ENCODE measurements at places on chromosomes 4 and X.

- DNase-seq = no peak
These were observed 3.3 kb downstream of the RELL1 start for GRCh38 chr4:37682701-37683401.

DNA sequence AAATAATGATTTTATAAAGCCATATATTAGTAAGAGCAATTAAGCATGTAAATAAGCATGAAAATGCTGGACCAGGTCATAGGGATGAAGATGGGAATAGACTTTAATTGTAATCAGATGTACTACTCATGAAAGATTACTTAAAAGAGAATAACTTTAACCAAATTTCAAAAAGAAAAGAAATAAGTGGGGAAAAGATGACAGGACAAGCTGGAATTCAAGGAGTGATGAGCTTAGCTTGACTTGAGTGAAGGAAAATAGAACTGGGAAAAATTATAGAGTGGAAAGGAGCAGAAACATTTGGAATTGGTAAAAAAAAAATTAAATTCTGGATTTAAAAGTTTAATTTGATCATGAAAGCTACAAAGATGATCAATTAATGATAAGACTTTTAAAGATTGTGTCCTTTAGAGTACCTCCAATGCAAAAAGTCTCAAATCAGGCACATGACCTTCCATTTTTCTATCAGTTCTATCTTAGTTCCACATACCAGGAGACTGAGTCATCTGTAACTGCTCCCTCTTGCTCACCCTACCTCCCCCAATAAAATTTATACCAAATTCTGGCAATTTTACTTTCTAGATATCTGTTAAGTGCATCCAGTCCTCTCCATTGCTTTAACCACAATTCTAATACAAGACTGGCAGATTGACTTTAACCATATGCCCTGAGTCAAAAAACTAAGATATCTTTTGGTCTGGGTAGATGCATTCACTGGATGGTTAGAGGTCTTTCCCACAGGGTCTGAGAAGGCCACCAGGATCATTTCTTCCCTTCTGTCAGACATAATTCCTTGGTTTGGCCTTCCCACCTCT lies 56.4 kb upstream of the SLIT2 start:
- DNase-seq = no peak

GRCh38 chr4:159483782-159484741 lies 381.2 kb downstream of the RAPGEF2 start:
- no peak for DNase-seq

- DNase-seq = no peak
These were observed 88.9 kb downstream of the ALPK1 start for GRCh38 chr4:112386071-112386470.

GRCh38 chrX:40947276-40947675 lies 138.0 kb upstream of the USP9X start:
- no peak for DNase-seq

GRCh38 chrX:43840265-43840664 lies 42.0 kb downstream of the MAOB start:
- DNase-seq = no peak

GRCh38 chr4:161629694-161630441 lies 533.9 kb downstream of the FSTL5 start:
- DNase-seq = no peak

DNA sequence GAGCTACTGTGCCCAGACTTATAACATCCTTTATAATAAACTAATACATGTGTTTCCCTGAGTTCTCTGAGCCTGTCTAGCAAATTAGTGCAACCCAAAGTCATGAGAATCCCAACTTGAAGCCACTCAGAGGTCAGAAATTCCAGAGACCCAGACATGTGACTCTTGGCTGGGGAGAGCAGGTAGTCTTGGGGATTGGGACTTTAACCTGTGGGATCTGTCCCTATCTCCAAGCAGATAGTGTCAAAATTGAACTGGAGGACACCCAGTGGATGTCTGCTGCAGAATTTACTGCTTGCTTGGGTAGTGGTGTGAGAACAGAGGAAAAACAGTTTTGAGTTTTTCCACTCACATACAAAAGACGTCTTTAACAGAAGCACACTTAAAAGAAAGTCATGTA lies 26.4 kb downstream of the ELOVL6 start:
- DNase-seq = no peak

GRCh38 chrX:20029728-20030127 lies 38.9 kb upstream of the BCLAF3 start:
- DNase-seq = no peak

DNA sequence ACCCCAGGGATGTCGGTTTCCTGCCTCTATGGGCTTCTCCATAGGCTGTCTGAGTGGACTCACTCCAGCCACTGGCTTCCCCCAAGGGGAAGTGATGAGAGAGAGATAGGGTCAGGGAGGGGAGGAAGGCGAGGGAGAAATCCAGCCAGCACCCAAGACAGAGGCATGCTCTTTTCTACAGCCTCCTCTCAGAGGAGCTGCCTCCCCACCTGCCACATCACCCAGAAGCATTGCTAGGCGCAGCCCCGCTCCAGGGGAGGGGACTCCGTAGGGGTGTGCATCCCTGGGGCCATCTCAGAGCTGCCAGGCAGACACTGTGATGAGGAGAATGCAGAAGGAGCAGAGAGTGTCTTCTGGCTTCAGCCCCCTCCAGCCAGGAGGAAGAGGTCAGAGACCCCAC lies 109.5 kb upstream of the NKX1-1 start:
- no peak for DNase-seq

DNA sequence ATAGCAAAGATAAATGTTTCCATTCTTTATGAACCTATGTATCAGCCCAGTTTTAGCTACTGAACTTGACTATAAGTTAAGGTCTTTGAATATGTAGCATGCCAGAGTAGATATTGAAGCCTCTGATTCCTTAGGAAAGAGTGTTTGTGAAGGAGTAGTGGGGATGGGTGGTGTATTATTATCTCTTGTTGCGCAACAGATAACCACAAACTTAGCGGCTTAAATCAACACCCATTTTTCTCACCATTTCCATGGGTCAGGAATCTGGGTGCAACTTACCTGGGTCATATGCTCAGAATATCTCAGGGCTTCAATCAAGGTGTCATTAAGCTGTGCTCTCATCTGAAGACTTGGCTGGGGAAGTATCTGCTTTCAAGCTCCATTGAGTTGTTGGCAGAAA lies 251.4 kb upstream of the PUDP start:
- no peak for DNase-seq

DNA sequence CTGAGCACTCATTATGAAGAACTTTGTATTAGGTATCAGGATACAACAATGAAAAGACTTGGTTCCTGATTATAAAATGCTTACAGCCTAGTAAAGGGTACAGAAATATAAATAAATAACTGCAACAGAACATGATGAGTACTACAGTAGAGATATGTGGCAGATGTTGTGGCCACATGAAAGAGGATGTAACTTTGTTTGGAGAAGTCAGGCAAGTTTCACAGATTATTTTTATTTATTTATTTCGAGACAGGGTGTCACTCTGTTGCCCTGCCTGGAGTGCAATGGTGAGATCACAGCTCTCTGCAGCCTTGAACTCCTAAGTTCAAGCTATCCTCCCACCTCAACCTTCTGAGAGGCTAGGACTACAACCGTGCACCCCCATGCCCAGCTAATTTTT lies 15.8 kb upstream of the UBE2K start:
- DNase-seq = no peak

- no peak for DNase-seq
These were observed 172.5 kb downstream of the ANKRD50 start for GRCh38 chr4:124540014-124540413.

- DNase-seq = no peak
These were observed 88.4 kb downstream of the LCORL start for GRCh38 chr4:17933126-17933525.

GRCh38 chrX:40644821-40645358 lies 2.5 kb downstream of the CXorf38 start:
- DNase-seq = no peak

GRCh38 chr4:25271866-25272265 lies 38.0 kb downstream of the PI4K2B start:
- DNase-seq = no peak

GRCh38 chr4:2343476-2343875 lies 75.0 kb downstream of the ZFYVE28 start:
- DNase-seq = no peak

- no peak for DNase-seq
These were observed 87.1 kb downstream of the SHROOM2 start for GRCh38 chrX:9873360-9873759.

DNA sequence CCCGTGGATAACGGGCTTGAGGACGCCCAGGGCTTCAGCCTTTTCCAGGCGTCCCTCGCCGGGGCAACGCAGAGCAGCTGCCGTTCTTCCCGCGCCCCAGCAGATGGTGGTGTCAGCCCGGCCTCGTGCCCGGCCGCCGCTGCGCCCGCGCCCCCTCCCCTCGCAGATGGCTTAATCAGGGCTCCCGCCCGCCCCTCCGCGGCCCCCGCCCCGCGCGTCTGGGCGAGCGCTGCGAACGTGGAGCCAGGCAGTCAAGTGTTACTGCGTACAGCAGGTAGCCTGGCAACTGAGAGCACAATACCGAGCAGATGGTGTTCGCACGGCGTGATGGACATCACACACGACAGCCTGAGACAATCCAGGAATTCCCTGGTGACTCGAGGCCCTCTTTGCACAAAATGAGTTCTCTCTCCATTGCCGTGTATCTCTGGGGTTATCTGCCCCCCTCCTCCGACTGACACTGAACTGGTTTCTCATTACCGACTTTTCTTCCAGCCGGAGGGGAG lies 69.3 kb downstream of the MGST2 start:
- peak; percentile 15 for DNase-seq

GRCh38 chr4:123841447-123842121 lies 445.0 kb downstream of the SPRY1 start:
- DNase-seq = no peak

DNA sequence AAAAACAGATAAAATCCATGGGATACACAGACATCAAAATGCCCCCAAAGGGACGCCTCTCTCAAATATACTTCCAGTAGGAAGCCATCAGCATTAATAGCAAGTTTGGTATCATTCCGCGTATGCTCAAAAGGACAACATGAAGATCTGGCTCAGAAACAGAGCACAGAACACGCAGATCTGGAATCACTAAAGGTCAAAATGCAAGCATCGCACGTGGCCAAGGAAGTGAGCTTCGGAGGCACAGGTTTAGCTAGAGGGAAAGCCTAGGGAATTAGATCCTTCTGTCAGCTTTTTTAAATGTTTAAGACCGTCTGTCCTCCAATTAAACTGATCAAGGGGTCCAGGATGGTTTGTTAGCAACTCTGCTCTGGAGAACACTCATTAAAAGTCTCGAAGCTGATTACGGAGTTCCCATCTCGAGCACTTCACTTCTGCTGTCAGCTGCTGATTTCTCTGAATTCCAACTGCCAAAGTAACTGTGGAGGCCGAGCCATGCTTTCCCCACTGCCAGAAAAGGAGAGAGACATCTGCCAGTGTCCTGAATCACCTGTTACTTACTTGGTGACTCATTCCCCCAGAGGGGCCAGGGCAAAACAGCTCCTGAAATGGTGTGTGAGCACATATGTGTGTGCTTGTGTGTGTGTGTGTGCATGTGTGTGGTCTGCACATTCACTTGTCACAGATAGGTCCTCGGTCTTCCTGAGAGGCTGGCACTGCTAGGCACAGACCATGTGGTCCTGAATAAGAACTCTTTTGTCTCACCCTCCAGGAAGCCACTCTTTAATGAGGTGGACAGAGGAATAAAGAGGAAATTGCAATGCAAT lies 177.7 kb upstream of the PPARGC1A start:
- no peak for DNase-seq

- no peak for DNase-seq
These were observed 41.9 kb downstream of the LEF1 start for GRCh38 chr4:108126806-108127205.

DNA sequence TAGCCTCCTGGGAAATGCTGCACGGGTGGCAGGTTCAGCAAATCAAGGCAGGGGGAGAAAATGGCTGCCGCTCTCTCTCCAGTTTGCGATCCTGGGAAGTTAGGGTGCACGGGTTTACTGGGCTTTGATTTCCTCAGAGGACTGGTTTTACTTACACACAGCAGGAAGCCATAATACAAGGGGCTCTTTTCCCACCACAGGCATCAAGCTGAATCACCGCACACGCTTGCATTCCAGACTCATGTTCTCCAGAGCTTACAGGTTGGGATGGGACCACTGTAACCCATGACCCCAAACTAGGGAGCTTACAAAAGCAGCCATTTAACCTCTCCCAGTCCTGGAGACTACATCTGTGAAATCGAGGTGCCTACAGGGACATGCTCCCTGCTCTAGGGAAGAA lies 159.8 kb downstream of the DHRSX start:
- no peak for DNase-seq

DNA sequence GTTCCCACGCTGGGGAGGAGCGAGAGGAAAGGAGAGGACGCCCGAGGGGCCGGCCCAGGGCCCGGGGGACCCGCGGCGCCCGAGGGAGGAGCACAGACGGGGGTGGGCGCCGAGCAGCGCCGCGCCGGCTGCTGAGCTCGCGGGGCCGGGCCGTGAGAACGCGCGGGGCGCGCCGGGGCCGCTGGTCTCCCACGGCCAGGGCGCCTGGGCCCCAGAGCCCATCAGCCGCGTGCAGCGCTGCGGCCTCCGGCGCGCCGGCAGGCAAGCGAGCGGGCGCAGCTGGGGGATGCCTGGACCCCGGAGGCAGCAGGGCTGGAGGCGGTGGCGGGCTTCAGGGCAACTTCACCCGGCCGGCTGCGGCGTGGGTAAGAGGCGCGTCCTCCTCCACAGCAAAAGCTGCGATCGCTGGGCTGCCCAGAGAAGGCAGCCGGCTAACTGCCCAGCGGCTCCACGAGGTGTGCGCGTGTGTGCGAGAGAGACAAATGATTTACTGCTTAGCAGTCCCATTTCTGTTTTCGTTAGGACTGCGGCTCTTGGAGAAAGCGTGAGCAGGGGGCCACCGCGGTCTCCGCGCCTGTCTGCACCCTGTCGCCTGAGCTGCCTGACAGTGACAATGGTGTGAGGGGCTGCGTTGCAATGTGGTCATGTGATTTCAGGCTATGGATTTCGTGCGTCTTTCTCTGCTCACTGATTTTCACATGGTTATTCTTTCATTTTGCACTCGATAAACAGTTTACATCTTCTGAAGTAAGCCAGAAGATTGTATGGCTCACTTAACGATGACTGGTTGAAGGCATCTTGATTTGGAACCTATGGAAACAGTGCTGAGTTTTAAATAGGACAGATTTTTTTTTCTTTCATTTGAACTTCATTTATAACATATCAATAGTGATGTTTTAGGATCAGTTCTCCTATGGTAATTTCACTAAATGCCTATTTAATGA lies 1.2 kb downstream of the GUCY1A1 start:
- DNase-seq = no peak

GRCh38 chr4:74758551-74759145 lies 35.7 kb downstream of the BTC start:
- DNase-seq = no peak

- DNase-seq = peak; percentile 6
These were observed 81.0 kb upstream of the KLF3 start for GRCh38 chr4:38582889-38583470.

- DNase-seq = no peak
These were observed 20.2 kb downstream of the PPA2 start for GRCh38 chr4:105453550-105454205.

- no peak for DNase-seq
These were observed 6.7 kb downstream of the EDNRA start for GRCh38 chr4:147487616-147488015.

- no peak for DNase-seq
These were observed 73.4 kb upstream of the GPRIN3 start for GRCh38 chr4:89380980-89381379.

- DNase-seq = no peak
These were observed 74.7 kb downstream of the PAQR3 start for GRCh38 chr4:78864405-78865024.
